Activated naive CD8-positive, alpha-beta T cell treated with anti-CD3 and anti-CD28 coated beads for 36 hours (primary cell): ENCODE measurements at places on chromosomes 6 and 20. TPM values are rescaled to one million over a fixed set of nuclear protein-coding genes. Genes with fewer than 3 reads are reported as not detected.

GRCh38 chr20:63079971-63080370, 73.2 kb upstream of the BHLHE23 start:
- DNase-seq = no peak

DNA sequence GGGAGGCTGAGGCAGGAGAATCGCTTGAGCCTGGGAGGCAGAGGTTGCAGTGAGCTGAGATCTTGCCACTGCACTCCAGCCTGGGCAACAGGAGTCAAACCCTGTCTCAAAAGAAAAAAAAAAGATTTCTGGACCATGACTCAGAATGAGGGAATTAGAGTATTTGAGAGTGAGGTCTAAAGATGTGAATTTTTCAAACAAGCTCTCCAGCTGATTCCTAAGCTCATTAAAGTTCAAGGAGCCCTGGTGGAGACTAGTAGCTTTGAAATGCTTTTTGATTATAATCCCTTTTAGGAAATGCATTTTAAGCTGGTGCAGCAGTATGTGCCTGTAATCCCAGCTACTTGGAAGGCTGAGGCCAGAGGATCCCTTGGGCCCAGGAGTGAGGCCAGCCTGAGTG, 21.8 kb upstream of the SRF start:
- DNase-seq = no peak

GRCh38 chr6:54992789-54993188, 146.2 kb downstream of the FAM83B start:
- DNase-seq = no peak

- no peak for DNase-seq
These were observed 19.0 kb downstream of the LRRC1 start for GRCh38 chr6:53813801-53814200.

- no peak for DNase-seq
These were observed 14.1 kb downstream of the FAM210B start for GRCh38 chr20:56372850-56373249.

Gene LHFPL5
- not detected for total RNA-seq

DNA sequence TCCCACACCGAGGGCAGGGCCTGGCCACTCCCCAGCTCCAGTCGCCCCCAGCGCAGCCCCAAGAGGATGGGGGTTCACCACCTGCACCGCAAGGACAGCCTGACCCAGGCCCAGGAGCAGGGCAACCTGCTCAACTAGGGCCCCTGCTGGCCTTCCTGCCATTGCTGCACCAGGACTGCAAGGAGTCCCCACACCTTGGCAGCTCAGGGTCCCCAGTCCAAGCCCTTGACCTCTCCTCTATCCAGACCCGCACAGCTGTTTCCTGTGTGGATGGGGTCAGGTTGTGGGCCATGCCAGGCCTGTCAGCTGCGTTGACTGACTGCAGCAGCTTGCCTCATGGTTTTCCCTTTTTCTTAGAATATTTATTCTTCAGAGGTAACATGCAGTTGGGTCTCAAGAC, 4.4 kb downstream of the LRRC73 start:
- DNase-seq = no peak

GRCh38 chr6:155404937-155405336, 50.7 kb downstream of the NOX3 start:
- no peak for DNase-seq

Gene BANF2
- not detected for total RNA-seq
